ENCODE measurements at places on chromosomes 16 and 17. TPM values are rescaled to one million over a fixed set of nuclear protein-coding genes. Genes with fewer than 3 reads are reported as not detected.

GRCh38 chr16:6573577-6573976, 759.1 kb upstream of the RBFOX1 start:
- DNase-seq = no peak

DNA sequence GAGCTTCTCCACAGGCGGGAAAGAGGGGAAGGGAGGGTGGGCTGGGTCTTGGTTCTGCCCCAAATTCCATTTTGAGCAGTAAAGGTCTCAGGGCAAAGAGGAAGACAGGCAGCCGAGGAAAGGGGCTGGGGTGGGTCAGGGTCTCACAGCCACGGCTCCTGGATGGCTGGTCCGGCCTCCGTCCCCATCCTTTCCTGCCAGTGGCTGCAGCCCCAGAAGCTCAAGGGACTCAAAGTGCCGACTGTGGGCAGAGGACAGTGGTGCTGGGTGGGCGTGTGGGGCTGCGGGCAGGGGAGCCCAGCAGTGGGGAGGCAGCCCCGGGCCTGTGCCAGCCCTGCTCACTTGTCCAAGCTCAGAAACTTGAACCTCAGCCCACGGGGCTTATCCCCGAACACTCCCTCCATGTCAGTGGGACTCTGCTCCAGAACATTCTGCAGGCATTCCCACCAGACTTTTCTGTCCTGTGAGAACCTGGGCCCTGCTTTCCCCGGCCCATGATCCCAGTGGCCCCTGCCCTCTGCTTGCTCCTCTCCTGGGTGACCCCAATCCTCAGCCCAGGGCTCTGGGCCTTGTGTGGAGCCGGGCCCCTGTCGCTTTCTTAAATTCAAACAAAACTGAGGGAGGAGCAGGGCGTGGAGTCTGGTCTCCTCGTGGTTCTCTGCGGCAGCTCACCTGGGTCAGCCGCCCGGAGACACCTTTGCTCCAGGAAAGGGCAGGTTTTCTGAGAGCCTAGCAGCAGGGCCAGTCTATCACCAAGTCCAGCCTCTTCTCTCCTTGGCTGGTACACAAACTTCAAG, 117.8 kb upstream of the METRNL start:
- DNase-seq = no peak

CD300LG gene
- polyA plus RNA-seq = 0.94 TPM

TMEM235 gene
- polyA plus RNA-seq = not detected

HSD11B2 gene
- 54.9 TPM for polyA plus RNA-seq

All from right renal cortex interstitium (tissue), 3 donors.